ENCODE measurements at places on chromosomes 3 and 15.

GRCh38 chr3:185717627-185718402 is 107.0 kb downstream of the IGF2BP2 start:
- DNase-seq: no peak

DNA sequence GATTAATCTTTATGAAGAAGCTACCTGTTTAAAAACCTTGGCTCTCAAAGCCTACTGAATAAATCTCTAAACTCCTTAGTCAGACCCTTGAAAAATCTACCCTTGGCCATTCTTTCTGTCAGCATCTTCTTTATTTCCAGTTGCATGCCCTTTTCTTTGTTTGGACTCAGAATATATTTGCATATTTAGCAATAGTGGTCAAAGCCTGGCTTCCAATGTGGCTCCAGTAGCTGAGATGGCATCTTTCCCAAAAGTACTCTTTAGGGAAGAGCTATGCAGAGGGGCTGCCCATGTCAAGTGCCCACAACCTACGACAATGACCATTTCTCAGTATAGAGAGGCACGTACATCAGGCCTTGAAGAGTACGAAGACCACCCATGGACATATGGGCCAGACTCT is 47.2 kb downstream of the TLNRD1 start:
- DNase-seq: no peak

GRCh38 chr3:142984255-142984654 is 17.1 kb upstream of the U2SURP start:
- no peak for DNase-seq

DNA sequence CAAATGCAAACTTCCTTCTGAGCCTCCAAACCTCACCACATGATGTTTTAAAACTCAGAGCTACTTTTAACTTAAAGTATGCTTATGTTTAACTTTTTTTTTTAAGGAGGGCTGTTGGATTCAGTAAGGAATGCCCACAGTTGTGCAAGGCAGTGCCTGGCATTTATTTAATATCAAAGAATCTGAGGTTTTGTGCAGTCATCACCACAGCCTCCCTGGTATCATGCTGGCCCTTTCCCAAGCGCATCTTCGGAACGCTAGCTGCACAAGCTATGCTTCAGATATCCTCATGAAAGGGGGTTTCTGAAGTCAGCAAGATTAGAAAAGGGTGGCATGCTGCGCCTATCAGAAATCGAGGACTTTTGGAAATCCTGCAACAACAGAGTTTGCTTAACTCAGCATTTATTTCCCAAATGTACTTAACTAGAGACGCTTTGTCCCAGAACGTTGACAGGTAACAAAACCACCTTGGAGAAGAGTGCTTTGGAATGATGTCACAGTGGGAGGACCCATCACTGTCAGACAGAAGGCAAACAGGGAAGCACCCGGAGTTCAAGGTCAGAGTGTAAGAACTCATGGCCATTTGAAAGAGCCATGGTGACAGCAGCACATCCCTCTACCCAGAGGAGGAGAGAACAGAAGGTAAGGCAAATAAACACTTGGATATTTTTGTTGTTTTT is 120.2 kb upstream of the IGF1R start:
- DNase-seq: no peak

- DNase-seq: no peak
Observed at GRCh38 chr3:43343815-43344214, 57.5 kb downstream of the SNRK start.

DNA sequence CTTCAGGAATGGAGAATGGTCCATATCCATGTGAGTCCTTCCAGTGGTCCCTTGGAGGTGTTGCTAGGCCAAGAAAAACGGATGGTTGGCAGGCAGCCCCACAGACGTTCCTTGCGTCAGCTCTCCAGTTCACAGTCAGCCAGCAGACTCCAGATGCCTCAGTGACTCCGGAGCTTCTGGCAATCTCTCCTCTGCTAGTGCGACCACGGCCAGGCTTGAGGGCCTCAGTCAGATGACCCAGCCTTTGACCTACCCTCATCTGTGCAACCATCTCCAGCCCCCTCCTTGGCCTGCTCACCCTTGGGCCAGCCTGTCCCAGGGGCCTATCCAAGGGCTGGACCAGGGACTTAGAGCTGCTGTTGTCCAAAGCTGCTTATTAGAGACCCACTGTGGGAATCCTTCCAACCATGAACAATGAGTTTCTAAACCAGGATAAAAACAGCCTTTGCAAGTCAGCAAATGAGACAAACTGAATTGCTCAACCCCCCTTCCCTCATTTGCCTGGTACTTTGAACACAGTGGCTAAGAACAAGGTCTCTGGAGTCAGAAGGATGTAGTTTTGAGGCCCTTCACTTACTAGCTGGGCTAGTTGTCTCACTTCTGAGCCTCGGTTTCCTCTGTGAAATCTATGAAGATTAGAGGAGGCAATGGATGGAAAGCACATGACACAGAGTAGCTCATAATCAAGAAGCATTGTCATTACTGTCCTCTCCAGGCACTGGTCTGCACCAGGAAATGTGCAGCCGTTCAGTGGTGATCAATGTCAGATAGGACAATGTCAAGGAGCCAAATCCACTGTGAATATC is 44.8 kb downstream of the ANP32A start:
- DNase-seq: no peak

All from hematopoietic multipotent progenitor cell treated with erythropoietin and hydrocortisone succinate and interleukin-3 and kit ligand, for 8 days (in vitro differentiated cells).